Activated CD8-positive, alpha-beta T cell treated with anti-CD3 and anti-CD28 coated beads for 36 hours (primary cell): ENCODE measurements at places on chromosomes 5 and 9.

GRCh38 chr9:27297050-27297449, at the start of gene EQTN:
Gene EQTN (minus strand): TSS chr9:27297150. CDS start chr9:27297055, 95 bp downstream.
- DNase-seq: no peak

DNA sequence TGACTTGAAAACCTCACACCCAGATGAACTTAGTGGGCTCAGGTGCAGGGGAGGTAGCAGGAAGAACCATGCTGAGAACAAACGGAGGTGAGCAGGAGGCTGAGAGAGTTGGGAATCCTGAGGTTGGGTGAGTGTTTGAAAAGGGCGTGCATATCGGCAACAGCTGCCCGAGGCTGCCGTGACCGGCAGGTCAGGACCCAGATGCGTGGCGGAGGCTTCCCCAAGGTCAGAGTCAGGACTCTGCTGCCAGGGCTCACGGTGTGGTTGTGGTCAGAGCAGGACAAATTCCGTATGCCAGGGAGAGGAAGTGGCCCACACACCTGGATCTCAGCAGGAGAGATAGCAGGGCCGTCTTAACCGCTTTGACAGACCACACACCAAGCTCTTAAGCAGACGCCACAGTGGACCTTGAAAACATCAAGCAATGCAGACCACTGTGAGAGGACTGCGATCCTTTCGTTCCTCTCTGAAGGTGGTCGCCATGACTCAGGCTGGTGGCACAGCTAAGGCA, 43.1 kb downstream of the ADAMTS16 start:
- DNase-seq: no peak

- DNase-seq: no peak
These were observed 16.1 kb upstream of the ARSI start for GRCh38 chr5:150318613-150319483.

- DNase-seq: peak; percentile 49
These were observed 41.4 kb upstream of the IL7R start for GRCh38 chr5:35815089-35815936.

DNA sequence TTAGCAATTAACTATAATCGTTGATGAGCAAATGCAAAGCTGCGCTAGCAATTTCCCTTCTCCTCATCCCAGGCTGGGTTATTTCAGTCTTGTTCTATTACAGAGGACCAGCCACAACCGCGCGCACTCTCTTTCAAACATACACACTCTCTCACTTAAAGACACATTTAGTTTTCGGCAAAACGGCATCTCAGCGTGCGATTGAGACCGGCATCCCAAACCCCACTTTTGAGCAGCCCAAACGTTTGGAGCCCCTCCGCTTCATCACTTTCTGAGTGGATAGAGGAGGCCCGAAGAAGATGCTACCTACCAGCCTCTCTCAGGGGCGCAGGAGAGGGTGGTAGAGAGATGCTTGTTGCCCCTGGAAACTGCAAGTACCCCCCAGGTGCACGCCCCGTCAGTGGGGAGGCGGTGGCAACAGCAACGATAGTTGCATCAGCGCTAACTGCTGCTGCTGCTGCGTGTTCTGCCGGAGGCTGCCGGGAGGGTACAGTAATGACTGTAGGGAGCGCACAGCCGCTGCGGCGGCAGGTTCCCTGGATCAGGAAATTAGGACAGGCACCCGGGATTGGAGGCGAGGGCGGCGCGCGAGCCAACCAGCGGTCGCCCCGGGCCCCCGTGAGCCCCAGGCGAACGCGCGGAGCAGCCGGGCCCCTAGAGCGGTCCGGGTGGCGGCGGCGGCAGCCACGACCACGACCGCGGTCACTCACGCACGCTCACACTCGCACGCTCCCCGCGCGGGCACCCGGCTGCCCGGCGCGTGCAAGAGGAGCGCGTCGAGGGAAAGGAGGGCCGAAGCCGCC, 467 bp upstream of the VLDLR start:
- peak; percentile 78 for DNase-seq

DNA sequence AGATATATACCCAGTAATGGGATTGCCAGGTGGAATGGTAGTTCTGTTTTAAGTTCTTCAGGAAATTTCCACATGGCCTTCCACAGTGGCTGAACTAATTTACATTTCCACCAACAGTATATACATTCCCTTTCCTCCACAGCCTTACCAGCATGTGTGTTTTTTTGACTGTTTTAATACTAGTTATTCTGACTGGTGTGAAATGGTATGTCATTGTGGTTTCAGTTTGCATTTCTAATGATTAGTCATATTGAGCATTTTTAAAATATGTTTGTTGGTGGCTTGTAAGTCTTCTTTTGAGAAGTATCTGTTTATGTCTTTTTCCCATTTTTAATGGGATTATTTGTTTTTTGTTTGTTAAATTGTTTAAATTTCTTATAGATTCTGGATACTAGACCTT, 208.9 kb downstream of the CFAP90 start:
- DNase-seq: no peak

- DNase-seq: no peak
These were observed 14.6 kb downstream of the NDUFA8 start for GRCh38 chr9:122144836-122145591.

DNA sequence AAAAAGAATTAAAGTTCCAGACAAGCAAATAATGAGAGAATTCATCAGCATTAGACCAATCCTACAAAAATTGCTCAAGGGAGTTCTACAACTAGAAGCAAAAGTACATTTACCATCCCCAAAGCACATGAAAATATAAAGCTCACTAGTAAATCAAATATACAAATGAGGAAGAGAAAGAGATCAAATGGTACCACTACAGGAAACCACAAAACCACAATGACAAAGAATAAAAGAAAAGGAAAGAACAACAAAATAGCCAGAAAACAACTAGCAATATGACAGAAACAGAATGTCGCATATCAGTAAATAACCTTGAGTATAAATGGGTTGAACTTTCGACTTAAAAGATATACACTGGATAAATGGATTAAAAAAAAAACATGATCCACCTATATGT, 739.0 kb downstream of the DTWD2 start:
- no peak for DNase-seq

DNA sequence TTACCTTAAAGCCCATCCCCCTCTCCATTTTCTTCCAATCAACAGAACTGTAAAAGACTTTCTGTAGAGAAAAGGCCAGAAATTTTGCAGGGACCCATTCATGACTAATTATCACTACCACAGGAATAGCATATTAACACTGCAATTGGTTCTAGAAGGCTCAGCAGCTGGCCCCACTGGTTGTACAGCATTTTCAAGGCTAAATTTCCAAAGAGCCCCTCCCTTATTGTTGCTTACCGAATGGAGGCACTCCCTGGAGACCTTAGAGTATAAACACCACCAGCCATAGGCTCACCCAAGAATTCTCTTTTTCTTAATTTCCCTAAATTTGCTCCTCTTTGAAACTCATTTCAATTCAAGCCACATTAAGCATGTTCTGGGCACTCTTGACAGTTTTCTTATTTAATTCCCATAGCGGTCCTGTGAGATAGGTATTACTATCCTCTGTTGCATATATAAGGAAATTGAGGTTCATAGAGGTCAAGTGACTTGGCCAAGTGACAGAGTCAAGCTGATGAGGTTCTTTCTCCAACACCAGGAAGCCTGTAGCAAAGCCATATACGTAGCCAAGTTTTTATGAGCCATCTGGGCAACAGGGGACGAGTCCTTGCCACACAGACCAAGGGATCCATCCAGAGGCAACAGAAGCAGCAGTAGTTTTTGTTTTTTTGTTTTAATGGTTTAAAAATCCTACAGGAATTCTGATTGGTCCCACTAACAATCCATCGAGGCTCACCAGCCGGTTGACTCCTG, 83.9 kb upstream of the NR5A1 start:
- no peak for DNase-seq

- no peak for DNase-seq
These were observed 29.7 kb downstream of the LARP1 start for GRCh38 chr5:154784856-154785255.

- DNase-seq: no peak
These were observed 115.4 kb downstream of the ZNF608 start for GRCh38 chr5:124630767-124631704.

- DNase-seq: no peak
These were observed 114.1 kb upstream of the PANK3 start for GRCh38 chr5:168693297-168693696.

DNA sequence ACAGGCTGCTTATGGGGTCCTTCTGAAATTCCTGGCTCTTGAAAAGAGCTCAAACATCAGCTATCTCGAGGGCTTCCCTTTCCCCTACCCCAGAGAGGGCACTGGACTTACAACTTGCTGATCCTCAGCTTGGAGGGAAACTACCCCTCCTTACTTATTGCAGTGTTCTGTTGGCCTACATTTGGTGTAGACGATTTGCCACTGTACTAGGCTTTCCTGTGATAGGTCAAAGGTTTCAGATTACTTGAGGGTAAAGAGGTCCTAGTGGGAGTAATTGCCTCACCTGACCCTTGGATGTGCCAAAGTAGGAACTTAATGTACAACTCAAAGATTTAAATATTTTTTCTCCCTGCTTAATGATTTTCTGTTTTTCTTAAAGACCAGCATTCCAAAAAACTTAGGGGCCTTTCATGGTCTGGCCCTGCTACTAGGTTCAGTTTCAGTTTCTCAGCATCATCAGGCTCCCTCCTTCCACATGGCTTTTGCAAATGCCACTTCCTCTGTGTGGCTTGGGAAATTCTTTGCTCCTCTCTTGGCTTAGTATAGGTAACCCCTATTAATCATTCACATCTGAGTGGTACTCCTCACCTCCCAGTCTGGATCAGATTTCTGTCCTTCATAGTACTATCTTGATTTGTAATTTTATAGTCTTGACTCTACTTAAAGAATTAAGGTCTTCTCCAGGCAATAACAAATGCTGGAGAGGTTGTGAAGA, 32.4 kb downstream of the CYSTM1 start:
- no peak for DNase-seq

DNA sequence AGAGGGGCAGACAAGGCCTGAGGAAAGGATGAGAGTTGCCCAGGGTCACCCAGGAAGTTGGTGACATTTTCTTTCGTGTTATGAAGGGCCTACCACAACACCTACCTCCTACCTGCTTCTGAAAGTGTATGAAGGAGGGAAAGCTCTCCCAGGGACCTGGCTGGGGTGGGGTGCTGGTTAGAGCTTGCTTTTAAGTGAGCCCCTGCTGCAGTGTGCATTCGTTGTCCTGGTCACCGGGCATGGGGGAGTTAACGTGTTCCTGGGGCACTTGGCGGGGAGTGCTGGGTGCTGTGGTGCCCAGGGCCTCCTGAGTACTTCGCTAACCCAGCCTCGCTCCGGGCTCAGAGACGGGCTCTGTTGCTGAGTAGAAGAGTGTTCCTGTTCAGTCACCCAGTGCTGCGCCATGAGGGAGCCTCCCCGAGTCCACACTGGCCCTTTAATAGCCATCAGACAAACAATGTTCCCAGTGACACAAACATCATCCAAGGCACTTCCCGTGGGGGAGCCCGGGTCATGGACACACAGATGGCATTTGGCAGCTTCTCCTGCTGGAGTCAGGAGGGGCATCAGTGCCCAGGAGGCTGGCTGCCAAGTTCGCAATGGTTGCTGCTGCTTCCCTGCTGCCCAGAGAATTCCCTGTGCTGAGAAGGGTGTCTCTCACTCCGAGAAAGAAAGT, 85.7 kb downstream of the AMBP start:
- DNase-seq: no peak

DNA sequence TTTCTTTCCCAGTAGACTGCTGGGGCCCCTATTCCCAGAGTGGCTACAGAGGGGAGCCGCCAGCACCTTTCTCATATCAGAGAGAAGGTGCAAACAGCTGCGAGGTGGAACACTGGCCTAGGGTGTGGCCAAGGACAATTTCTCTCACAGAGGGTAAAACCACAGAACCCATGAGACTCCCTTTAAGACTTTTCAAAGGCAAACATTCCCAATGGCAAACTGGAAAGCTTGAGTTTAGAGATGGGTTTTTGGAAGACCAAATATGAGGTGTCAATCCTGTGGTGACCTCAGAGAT, 335.1 kb upstream of the PIK3R1 start:
- DNase-seq: no peak

- no peak for DNase-seq
These were observed 99.2 kb upstream of the SLC30A5 start for GRCh38 chr5:68994645-68995044.

- DNase-seq: peak; percentile 79
These were observed at the start of gene GPR150 for GRCh38 chr5:95620030-95620869. Gene GPR150 (plus strand): TSS chr5:95620087. CDS start chr5:95620276, 189 bp downstream.

- DNase-seq: no peak
These were observed 75.6 kb upstream of the RASEF start for GRCh38 chr9:83138422-83139135.

GRCh38 chr9:113682297-113682771, 193.8 kb upstream of the ZNF618 start:
- DNase-seq: peak; percentile 69

DNA sequence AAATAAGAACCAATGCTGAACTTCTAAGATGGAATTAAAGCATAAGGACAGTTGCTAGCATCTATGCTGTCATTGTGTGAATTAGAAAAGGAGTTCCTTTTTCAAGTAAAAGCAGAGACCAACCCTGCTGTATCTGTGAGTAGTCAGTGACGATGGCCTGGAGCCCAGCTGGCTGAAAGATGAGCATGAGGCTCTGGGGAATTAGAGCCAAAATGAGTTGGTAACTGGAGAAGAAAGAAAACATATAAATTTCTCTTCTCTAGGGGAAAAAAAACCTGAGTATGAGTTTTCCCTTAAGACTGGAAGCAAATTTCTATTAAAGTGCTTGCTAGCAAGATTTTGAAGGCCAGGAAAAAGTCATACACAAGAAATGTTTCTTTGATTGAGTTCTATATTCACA, 1.6 kb upstream of the SPZ1 start:
- DNase-seq: no peak

GRCh38 chr9:110746211-110746930, 77.8 kb downstream of the MUSK start:
- no peak for DNase-seq

- DNase-seq: no peak
These were observed 22.8 kb upstream of the ABLIM3 start for GRCh38 chr5:149118463-149118862.

GRCh38 chr9:132014218-132014805, 65.4 kb downstream of the MED27 start:
- no peak for DNase-seq

DNA sequence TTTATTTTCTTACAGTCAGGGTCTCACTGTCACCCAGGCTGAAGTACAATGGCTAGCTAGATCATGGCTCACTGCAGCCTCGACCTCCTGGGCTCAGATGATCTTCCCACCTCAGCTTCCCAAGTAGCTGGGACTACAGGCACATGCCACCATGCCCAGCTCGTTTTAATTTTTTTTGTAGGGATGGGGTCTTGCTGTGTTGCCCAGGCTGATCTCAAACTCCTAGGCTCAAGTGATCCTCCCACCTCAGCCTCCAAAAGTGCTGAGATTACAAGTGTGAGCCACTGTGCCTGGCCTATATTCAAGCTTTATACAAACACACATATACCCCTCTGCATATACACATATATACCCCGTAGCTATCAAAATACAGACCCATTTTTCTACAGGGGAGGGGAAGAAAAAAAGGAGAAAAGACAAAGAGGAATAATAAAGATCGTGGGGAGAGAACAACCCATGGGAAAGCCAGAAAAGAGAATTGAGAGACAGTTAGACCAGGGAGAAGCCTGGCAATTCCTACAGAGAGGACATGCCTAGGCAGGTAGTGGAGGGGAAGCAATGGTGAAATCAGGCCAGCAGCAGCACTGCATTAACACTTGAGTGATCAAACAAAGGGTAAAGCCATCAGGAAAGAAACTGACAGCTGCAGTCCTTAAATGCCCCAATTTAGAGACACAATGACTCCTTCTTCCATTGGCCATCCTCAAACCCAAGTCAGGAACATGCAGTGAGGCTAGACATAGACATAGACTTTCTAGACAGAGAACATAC, 102.7 kb downstream of the EFNA5 start:
- no peak for DNase-seq
